ENCODE measurements at places on chromosomes 2 and 18.

DNA sequence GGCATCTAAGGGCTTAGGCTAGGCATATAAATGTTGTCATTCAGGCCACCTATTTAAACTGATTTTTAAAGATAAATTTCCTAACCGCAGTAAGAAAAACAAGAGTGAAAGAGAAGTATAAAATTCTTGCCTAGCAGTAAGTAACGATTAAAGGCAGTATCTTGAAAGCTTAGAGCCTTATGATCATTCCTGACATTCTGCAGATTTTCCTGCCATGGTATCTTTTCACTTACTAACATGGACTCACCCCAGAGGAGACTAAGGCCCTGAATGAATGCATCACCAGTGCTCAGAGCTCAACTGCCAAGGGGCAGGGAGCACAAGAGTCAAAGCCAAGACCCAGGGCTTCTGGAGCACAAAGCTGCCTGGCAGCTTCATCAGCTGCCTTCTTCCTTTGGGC is 133.1 kb downstream of the GCA start:
- no peak for DNase-seq

GRCh38 chr18:78213361-78213994 is 766.1 kb upstream of the SALL3 start:
- DNase-seq: no peak

GRCh38 chr2:207156451-207157161 is 9.1 kb downstream of the KLF7 start:
- no peak for DNase-seq

DNA sequence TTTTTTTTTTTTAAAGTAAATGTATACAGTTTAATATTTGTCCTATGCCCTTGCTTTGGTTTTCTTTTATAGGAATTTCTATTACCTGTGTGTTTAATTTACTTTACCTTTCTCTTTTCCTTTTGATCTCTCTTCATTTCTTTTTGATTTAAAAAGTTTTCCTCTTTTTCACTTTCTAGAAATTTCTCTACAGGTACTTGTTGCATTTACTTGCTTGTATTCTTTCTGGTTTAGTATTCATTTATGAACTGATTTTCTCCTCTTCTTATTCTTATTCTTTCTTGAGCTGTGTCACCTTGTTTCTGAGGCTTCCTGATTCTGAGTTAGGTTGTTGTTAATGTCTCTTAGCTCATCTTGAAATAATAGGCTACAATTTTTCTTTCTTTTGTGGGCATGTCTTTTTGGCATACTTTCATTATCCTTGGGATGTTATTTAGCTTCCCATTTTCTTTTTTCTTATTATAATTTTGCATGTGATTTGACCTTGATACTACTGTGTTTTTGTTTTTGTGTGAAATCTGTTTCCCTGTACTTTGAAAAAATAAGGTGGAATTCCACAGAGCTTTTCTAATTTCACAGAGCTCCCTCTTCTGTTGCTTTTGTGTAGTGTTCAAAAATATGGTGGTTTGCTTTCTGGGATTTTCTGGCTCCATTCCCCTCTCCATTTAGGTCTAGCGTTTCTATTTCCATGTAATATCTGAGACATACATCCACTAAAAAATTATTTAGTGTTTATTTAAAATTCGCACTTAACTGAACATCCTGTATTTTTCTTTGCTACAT is 25.5 kb upstream of the ALMS1 start:
- DNase-seq: no peak
